Kidney (tissue), 22 donors: ENCODE measurements at places on chromosomes 3 and 15. TPM values are rescaled to one million over a fixed set of nuclear protein-coding genes. Genes with fewer than 3 reads are reported as not detected.

DNA sequence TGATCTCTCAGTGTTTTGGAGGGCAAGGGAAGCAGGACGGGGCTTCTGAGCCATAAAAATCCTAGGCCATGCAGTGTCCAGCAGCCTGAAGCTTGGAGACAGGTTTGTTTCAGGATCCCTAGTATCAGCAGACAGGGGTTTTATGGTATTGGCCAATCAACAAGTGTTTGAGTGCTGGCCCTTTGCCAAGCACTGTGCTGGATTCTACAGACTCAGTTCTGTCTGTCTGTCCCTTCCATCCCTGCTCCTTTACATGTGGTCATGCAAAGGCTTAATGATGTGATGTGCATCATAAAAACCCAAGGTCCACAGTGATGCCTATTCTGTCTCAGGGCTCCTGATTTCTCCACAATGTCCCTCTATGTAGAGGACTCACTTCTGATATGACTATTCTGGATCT is 184.1 kb downstream of the LRTM1 start:
- no peak for DNase-seq
- H3K4me3 ChIP-seq, result no peak overlapping the region
- H3K27me3 ChIP-seq, result no peaks in the 10 kb centered on the region
- no peaks in the 10 kb centered on the region for H3K4me1 ChIP-seq
- H3K36me3 ChIP-seq, result no peaks in the 10 kb centered on the region
- H3K27ac ChIP-seq, result no peak overlapping the region

DNA sequence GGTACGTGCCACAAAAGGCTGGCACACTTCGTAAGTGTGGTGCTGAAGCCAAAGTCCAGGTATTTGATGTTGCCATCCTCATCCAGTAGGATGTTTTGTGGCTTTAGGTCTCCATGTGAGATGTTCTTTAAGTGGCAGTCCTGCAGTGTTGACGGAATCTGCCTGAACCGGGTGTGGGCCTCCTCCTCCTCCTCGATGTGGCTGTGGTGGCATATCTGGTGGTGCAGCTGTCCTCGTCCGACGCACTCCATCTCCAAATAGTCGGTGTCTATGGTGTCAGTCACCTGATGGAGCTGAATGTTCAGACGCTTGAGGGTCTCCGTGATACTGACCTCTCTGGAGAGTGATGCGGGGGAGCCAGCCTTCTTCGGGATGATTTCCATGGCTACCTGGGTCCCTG is 30.5 kb upstream of the ACAD9 start:
- H3K36me3 ChIP-seq, result no peaks in the 10 kb centered on the region
- no peaks in the 10 kb centered on the region for H3K27me3 ChIP-seq
- no peak for DNase-seq
- no peaks in the 10 kb centered on the region for H3K4me1 ChIP-seq
- no peak overlapping the region for H3K27ac ChIP-seq
- H3K4me3 ChIP-seq, result no peak overlapping the region

Gene NEK11
- total RNA-seq, result 13.2 TPM

Gene CYP1A2
- not detected for total RNA-seq

DNA sequence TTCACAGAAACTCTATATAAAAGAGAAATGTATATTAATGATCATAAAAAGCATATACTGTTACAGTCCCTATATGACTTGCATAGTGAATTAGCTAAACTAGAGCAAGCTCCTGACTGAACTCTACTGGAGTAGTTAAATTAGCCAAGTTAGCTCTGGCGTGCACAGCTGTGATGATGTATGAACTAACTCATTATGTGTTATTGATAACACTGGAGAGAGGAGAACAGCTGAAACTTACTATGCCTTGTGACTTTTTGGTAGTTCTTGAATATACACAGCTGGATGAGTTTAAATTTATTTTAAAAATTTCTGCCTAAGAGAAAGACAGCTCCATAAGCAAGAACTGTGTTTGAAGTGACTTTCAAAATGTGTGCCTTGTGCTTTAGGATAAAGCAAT is 8.1 kb downstream of the TIPARP start:
- no peaks in the 10 kb centered on the region for H3K4me1 ChIP-seq
- no peak for DNase-seq
- no peak overlapping the region for H3K4me3 ChIP-seq
- peaks cover 4% of the 10 kb centered on the region for H3K36me3 ChIP-seq

- no peak overlapping the region for H3K27ac ChIP-seq
These were observed 58.2 kb downstream of the ZNF148 start for GRCh38 chr3:125316949-125317348.

Gene FEZF2
- not detected for total RNA-seq

DNA sequence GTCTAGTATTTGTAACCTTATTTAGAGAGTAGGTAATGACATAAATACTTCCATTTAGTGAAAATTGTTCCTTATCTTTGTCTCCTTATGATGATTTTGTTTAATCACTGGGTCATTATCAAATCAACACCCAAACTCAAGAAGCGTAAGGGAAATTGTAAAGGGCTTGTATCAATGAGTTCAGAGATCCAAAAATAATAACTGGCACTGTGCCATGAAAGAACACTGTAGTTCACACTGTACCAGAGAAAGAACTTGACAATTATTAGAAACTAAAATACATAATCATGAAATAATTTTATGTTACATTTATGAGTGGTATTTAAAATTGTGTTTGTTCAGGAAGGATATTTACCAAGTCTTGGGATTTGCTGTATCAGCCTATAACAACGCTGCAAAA is 895.4 kb downstream of the FHIT start:
- no peaks in the 10 kb centered on the region for H3K36me3 ChIP-seq
- H3K4me1 ChIP-seq, result no peaks in the 10 kb centered on the region
- no peak overlapping the region for H3K4me3 ChIP-seq
- no peak for DNase-seq
- H3K27ac ChIP-seq, result no peak overlapping the region

GRCh38 chr3:133295199-133295901 is 104.5 kb upstream of the BFSP2 start:
- H3K36me3 ChIP-seq, result no peaks in the 10 kb centered on the region
- no peaks in the 10 kb centered on the region for H3K4me1 ChIP-seq
- no peak for DNase-seq
- H3K4me3 ChIP-seq, result no peak overlapping the region
- H3K27ac ChIP-seq, result no peak overlapping the region

DNA sequence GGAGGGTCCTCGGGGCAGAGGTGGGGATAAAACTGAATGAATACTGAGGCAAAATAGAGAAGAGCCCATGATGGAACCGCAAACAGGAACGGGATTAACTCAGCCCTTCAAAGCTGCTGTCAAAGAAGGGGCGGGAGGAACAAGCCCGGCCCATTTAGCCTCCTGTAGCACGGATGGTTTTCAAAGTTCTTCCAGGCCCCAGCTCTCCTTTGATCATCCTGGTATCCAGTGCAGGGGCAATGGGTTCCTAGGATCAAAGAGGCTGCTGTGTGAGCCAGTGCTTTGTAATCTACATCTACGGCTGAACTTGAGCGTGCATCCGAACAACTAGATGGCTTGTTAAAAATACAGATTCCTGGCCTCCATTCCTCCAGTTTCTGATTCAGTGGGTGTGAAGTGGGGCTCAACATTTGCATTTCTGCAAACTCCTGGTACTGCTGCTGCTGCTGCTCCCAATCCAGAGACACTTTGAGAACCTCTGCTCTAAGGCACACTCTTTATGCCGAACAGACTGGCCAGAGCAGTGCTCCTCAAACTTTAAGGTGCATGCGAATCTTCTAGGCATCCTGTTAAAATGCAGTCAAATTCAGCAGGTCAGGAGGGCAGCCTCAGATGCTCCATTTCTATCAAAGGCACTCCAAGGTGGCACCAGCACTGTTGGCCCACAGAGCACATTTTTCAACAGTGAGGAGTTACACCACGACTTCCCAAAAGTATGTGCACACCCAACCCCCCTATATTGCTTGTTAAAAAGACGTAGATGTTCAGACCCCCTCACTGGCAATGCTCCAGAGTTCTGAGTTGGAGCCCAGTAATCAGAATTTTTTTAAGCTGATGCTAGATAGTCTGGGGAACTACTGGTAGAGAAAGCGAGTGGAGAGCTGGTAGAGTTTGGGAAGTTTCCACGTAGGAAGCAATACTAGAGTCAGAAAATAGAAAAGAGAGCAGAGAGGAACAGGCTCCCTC is 5.6 kb downstream of the GALNT15 start:
- no peak overlapping the region for H3K4me3 ChIP-seq
- no peak overlapping the region for H3K27ac ChIP-seq
- H3K27me3 ChIP-seq, result no peaks in the 10 kb centered on the region
- H3K4me1 ChIP-seq, result peaks cover 8% of the 10 kb centered on the region
